ENCODE measurements at places on chromosomes 6 and 20.

DNA sequence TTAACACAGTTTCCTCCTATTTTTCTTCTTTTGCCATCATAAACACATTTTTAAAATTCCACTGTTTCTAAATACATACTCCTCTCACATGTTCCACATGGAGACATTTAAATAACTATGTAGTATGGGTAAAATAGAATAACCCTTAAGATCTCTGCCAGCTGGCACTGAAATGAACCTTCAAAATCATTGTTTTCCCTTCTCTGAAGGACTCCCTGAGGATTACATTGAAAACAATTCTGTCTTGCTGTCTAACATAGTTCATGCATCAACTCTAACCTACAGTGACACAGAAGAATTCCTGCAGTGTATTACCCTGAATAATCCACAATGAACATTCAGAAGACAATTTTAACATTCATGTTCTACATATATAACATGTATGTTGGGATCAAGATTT lies 1361.8 kb upstream of the CITED2 start:
- no peak for DNase-seq

DNA sequence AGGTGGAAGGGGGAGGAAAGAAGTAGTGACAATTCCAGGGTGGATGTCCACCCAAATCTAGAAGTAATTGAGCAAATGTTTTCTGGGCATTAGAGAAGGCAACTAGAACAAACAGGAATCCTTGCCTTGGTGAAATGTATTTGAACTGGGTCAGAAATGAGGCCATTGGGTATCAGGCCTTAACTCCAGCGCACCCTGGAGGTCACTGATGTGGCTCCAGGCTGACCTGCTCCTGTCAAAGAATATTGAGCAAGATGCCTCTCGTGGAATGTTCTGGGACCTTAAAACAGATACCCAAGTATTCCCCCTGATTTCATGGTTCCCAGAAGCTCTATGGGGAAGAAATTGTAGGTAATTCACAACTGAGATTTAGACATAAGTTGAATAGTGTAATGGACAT lies 6.9 kb downstream of the HLA-DPB1 start:
- no peak for DNase-seq

- no peak for DNase-seq
Observed at GRCh38 chr6:157985378-157986155, 3.9 kb downstream of the SYNJ2 start.

GRCh38 chr6:36724514-36725390 lies 27.1 kb downstream of the RAB44 start:
- DNase-seq: peak; percentile 57

- no peak for DNase-seq
Observed at GRCh38 chr6:25177500-25178028, 101.6 kb upstream of the CARMIL1 start.

- DNase-seq: no peak
Observed at GRCh38 chr20:32447136-32448027, 89.3 kb downstream of the ASXL1 start.

DNA sequence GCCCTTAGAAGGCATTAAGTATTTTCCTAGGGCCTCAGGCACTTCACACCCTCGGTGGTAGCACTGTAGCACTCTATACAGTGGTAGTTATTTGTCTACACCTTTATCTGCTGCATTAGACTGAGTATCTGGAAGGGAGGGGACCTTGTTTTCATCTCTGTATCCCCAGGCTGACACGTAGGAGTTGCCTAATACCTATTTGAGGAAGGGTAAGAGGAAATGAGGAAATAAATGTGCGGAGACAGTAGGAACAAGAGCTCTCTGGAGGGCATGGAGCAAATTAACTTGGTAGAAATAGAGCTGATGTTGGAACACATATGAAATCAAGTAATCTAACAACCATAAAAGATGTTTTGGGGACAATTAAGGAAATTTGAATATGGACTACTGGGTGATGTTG lies 3.9 kb downstream of the CNPY3 start:
- DNase-seq: no peak

DNA sequence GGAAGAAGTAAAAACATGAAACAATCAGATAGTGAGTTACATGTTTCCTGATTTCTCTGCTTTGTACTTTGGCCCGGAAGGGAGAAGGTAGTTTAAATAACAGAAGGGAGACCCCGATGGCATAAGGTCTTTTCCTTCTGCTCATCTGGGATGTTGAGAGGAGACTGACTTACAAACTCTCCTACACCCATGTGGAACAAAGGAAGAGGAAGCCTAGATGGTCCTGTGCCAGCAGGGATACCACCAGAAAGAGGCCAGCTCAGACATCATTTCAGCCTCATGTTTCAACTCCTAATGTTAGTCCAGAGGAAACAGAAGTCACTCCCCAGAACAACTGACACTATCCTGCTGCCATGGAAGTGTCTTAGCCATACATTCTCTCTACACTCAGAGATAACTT lies 250.7 kb upstream of the NOX3 start:
- DNase-seq: no peak

- DNase-seq: peak; percentile 79
Observed at GRCh38 chr20:46179862-46180261, 61.7 kb downstream of the CD40 start.

DNA sequence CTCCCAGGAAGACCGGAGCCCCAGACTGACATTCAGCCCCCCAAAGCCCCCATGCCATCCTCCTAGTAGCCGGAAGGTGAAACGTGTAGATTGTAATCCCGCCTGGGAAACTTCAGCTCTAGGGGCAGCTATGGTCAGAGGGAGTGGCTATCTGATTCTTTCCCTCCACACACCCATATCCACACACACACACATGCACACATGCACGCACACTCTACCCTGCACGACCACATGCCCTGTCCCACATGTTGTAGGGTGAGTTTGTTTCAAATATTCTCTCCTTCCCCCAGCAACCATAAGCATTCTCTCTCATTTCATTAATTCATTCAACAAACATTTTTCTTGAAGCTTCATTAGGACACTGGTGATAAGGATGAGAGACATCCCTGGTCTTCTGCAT lies 42.2 kb downstream of the MAFB start:
- no peak for DNase-seq

DNA sequence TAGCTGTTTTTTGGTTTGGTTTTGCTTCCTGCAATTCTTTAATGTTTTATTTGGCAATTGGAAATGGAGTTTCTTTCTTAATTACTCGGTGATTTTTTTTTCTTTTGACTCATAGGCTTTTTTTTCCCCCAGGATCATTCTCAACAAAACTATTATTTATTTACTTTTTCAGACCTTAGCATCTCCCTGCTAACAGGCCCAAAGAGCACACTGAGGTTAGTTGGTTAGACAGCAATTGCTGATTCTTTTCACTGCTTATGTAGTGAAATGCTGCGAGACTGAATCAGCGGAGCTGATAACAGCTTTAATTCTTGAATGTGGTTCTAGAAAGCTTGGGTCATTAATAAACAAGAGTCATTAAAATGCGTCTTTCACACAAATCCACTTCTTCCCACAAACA lies 79.1 kb upstream of the ZFP64 start:
- DNase-seq: peak; percentile 49

DNA sequence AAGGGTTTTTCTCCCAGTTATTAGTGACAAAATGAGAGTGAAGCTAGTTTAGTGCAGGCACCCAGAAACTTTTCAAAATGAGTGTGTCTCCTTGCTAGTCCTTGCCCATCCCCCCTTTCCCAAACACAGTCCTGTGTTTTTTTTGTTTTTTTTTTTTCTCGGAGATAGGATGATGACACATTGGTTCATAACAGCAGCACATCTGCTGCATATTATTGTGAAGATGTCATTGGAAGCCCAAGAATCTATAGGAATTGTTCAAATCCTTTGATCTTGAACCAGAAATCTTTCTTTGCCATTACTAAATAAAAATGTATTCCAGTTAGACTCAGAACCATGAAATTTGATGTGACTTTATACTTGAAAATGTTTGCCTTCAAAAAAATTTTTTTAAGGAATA lies 162.4 kb downstream of the FRK start:
- no peak for DNase-seq

DNA sequence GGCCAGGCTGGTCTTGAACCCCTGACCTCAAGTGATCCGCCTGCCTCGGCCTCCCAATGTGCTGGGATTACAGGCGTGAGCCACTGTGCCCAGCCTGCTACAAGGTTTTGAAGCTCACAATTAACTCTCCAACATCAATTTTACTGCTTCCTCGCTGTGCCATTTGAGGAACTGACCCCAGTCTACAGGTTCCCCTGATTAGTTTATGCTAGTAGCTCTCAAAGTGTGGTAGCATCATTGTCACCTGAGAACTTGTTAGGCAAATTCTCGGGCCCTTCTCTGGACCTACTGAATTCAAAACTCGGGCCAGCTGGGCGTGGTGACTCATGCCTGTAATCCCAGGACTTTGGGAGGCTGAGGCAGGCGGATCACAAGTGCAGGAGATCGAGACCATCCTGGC lies 49.4 kb downstream of the MCUR1 start:
- no peak for DNase-seq

GRCh38 chr6:44842616-44843015 lies 455.1 kb downstream of the CDC5L start:
- DNase-seq: no peak

GRCh38 chr6:129340983-129341382 lies 369.0 kb downstream of the ARHGAP18 start:
- no peak for DNase-seq

GRCh38 chr20:51528263-51529027 lies 14.1 kb downstream of the NFATC2 start:
- no peak for DNase-seq

DNA sequence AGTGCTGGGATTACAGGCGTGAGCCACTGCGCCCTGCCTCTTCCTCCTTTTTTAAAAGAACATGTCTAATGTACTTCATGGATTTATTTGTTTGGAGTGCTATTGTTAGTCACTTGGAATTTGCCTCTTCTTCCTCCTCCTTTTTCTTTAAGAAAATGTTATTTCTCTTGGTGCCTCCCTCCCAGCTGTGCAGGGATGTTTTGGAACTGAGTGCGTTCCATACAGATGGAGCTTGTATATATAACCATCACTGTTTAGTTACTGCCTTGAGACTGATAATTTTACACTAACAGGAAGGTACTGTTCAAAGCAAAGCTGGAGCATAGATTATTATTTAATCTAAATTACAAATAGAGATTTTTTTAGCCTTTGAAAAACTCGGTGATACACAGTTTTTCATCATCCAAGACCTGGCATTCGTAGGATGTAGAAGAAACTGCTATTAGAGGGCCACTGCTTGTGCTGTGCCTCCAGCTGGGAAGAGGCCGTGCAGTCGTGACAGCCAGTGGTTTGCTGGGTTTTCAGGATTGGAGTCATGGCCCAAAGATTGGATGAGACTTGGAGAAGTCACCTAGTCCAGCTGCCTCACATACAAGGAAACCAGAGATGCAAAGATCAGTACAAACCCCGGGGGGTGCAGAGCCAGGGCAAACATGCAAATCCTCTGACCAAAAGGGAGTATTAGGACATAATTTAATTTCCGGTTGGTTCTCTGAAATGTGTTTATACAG lies 123.1 kb downstream of the PLEKHG1 start:
- DNase-seq: no peak

GRCh38 chr6:92109956-92110355 lies 1309.4 kb downstream of the EPHA7 start:
- no peak for DNase-seq

GRCh38 chr6:109052852-109053251 lies 41.8 kb downstream of the SESN1 start:
- no peak for DNase-seq

- DNase-seq: no peak
Observed at GRCh38 chr20:61757-62156, 25.7 kb upstream of the DEFB125 start.

DNA sequence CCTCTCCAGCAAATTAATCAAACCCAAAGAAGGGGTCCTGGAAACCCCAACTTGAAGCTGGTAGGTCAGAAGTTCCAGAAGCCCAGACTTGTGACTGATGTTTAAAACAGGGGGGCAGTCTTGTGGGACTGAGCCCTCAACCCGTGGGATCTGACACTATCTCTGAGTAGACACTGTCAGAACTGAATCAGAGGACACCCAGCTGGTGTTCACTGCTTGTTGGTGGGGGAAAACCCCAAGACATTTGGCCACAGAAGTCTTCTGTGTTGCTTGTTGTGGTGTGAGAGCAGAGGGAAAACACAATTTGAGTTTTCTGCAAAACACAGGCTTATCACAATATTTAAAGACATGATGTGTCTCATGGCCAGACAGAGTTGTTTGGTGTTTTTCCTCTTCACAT lies 29.9 kb downstream of the KIF13A start:
- DNase-seq: no peak

- no peak for DNase-seq
Observed at GRCh38 chr6:139161169-139161568, 26.3 kb downstream of the HECA start.

DNA sequence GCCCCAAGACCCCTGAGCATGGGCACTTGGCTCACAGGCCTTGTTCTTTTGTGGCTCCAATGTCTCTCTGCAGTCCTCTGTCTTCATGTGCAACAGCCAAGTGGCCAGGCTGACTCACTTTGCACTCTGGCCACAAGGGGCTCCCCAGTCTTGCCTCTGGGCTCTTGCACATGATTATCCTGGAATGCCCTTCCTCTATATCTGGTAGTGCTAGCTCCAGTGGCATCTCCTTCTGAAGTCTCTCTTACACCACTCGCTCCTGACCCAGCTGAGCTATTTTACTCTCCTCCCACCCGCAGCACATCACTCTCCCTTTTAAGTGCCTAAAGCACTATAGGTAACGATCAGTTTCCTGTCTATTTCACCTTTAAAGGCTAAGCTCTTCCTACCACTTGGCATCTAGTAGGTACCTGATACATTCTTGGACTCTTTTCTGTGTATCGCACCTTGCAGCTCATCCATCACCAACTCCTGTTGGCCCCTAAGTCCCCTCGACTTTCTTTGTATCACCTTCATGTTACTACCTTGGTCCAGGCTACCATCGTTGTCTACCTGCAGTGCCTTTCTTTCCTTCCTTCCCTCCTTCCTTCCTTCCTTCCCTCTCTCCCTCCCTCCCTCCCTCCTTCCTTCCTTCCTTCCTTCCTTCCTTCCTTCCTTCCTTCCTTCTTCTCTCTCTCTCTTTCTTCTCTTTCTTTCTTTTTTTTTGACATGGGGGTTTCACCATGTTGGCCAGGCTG lies 211.9 kb upstream of the RNF24 start:
- no peak for DNase-seq

DNA sequence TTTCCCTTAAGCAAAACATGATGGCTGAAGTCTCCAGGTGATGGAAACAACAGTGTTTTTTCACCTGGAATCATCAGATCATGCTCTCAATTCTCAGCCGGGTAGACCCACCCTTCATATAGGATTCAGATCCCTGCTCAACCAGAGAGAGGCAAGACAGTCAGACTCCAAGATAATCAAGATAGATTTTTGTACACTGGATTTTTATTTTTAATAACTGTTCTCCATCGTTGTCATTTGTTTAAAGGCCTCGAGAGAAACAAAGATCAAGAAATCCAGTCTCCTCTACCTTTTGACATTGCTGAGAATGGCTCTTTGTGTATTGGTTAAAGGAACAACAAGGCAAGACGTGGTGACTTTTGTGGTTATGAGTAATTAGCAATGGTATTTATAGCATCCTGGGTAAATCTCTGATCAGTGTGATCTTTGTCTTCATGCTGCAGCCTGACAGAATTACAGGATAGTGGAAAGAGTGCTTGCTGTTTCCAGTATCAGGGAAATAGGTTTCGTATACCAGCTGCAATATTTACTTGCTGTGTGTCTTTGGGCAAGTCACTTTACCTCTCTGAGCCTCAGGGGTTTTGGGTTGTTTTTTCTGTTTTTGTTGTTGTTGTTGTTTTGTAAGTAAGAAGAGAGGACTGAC lies 29.9 kb downstream of the ID4 start:
- no peak for DNase-seq

- DNase-seq: no peak
Observed at GRCh38 chr6:1463275-1463674, 73.9 kb downstream of the FOXF2 start.

Measured in renal pelvis (tissue), 12 donors.